Dermis blood vessel endothelial cell (primary cell): ENCODE measurements at places on chromosomes 16 and 17. TPM values are rescaled to one million over a fixed set of nuclear protein-coding genes. Genes with fewer than 3 reads are reported as not detected.

Gene DCTN5
- total RNA-seq: 81.2 and 93.4 TPM in 2 replicates

Gene KRTAP4-5
- not detected in 2 replicates for total RNA-seq

Gene UBE2Z
- total RNA-seq: 71.0 and 75.1 TPM in 2 replicates

Gene GRIN2A
- not detected in 2 replicates for total RNA-seq

Gene CD300LB
- total RNA-seq: not detected in 2 replicates

Gene HOXB7
- 9.9 and 11.4 TPM in 2 replicates for total RNA-seq

Gene KRTAP1-5
- not detected in 2 replicates for total RNA-seq
